ENCODE measurements at places on chromosomes 13 and 19. TPM values are rescaled to one million over a fixed set of nuclear protein-coding genes. Genes with fewer than 3 reads are reported as not detected.

SPC24 gene
- 1.7 TPM for total RNA-seq

NPAS1 gene
- 0.38 TPM for total RNA-seq

GRK1 gene
- not detected for total RNA-seq

MIA gene
- 6.5 TPM for total RNA-seq

FEM1A gene
- 11.3 TPM for total RNA-seq

DNA sequence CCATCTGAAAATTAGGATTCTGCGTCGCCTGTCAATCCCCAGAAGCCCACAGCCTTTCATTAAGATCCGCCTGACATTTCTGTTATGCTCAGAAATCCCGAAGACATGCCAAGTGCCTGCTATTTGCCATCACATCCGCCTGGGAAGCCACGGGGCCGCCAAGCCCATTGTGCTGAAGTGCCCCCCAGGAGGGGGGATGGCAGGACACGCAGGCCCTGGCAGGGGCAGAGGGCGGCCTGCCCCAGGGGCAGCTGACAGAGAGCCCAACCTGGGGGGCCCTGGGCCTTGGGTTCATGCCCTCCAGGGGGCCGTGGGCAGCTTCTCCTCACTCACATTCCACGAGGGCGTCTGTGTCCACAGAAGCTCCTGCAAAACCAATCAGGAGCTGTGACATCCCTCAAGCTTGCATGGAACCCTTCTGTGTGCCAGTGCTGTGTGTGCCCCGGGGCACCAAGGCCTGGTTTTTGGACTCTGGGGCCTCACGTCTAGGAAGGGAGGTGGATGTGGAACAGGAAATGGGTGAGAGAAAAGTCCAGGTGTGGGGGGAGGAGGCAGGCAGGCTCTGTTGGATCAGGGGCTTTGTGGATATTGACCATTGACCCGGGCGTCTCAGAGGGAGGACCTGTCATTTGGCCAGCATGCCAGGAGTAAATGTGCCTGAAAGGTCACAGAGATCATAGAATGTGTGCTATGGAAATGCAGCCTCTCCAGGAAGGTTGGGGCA, 122.9 kb downstream of the URI1 start:
- no peaks in the 10 kb centered on the region for H3K27me3 ChIP-seq
- peak; percentile 28 for DNase-seq
- H3K27ac ChIP-seq = no peak overlapping the region
- no peak overlapping the region for H3K4me3 ChIP-seq
- H3K36me3 ChIP-seq = no peaks in the 10 kb centered on the region

GRCh38 chr13:98977568-98978265, at the start of gene DOCK9:
TSS of gene DOCK9 (minus strand) at chr13:98978064. CDS start at chr13:98977909, 155 bp downstream.
- no peak within 1 kb of the TSS for H3K27ac ChIP-seq
- peaks cover 12% of the 10 kb centered on the region for H3K4me1 ChIP-seq
- peak within 1 kb of the TSS; percentile 13 for H3K4me3 ChIP-seq
- H3K27me3 ChIP-seq = no peaks in the 10 kb centered on the region
- peak; percentile 82 for DNase-seq

DNA sequence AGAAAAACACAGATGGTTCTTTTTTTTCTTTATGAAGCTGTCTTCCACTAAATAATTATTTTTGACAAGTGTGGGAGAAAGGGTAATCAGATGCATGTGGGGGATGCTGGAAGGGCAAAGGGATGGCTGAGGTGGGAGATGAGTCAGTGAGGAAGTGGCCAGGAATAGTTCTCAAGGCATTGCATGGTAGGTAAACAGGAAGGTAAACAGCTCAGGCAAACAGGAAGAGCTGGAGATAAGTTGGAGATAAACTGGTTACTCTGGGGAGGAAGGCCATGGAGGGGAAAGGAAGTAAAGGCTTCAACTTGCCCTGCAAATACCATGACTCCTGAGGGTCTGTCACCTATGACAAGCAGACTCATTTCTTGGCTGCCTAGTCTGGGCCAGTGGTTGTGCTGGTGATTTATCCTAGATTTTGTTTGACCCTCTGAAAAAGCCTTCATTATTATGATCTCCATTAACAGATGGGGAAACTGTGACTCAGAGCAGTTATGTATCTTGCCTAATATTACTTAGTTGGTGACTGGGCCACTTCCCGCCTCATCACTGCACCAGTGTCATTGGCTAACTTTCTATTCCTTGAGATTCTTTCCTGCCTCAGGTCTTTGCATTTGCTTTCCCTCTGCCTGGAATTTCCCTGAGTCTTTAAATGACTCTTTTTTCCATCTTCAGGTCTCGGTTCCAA, 17.1 kb downstream of the ACTL9 start:
- H3K36me3 ChIP-seq = no peaks in the 10 kb centered on the region
- no peak for DNase-seq
- H3K4me1 ChIP-seq = no peaks in the 10 kb centered on the region
- H3K27ac ChIP-seq = no peak overlapping the region
- no peak overlapping the region for H3K4me3 ChIP-seq
- H3K27me3 ChIP-seq = no peaks in the 10 kb centered on the region

Measured in kidney (tissue), 22 donors.